ENCODE measurements at places on chromosomes 7 and 10. TPM values are rescaled to one million over a fixed set of nuclear protein-coding genes. Genes with fewer than 3 reads are reported as not detected.

FAM25A gene
- total RNA-seq = not detected

GPR158 gene
- 0.08 TPM for total RNA-seq

DNA sequence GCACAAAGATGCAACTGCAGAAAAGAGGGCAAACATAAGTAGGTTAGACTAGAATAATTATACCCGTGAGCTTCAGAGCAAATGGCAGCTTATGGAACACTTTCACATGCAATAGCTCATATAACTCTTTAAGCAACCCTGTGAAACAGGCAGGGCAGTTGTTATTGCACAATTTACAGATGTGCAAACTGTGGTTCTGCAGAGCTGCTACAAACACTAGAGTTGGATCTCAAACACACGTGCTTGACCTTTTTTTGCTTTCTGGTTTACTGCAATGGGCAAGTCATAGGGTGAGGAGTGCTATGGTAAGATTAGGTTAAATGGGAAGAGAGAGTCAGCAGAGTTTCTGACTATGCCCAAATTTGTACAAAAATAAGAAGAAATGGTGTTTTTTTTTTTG lies 610.8 kb downstream of the GATA3 start:
- DNase-seq = no peak

DNA sequence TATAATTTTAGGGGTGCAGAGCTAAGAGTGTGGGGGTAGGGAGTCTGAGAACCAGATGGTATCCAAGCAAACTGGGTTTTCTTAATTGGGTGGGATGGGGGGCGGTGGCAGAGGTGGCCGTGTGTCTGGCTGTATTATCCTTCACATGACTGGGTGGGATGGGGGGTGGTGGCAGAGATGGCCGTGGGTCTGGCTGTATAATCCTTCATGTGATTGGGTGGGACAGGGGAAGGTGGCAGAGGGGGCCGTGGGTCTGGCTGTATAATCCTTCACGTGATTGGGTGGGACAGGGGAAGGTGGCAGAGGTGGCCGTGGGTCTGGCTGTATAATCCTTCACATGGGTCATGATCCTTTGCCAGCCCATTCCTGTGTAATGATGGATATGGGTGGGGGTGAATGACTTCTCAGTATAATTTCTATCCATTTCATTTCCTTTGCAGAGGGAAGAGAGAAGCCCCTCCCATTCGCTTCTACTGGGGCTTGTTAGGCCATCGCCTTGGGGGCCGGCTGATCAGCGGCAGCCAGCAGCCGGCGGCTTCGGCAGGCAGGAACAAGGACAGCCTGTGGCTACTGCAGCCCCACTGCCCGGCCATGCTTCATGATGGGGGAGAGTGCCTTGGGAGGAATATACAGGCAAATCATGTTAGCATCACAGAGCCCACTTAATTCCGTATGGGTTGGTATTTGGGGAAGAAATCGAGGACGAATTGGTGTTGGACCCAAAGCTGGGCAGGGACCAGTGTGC lies 179.6 kb upstream of the MKI67 start:
- H3K27me3 ChIP-seq = no peaks in the 10 kb centered on the region
- no peaks in the 10 kb centered on the region for H3K36me3 ChIP-seq
- H3K4me1 ChIP-seq = no peaks in the 10 kb centered on the region
- DNase-seq = no peak

GRCh38 chr10:133444342-133445267 lies 9.1 kb upstream of the SCART1 start:
- no peak overlapping the region for H3K27ac ChIP-seq
- peak; percentile 31 for DNase-seq
- no peaks in the 10 kb centered on the region for H3K4me1 ChIP-seq
- no peaks in the 10 kb centered on the region for H3K36me3 ChIP-seq

DNA sequence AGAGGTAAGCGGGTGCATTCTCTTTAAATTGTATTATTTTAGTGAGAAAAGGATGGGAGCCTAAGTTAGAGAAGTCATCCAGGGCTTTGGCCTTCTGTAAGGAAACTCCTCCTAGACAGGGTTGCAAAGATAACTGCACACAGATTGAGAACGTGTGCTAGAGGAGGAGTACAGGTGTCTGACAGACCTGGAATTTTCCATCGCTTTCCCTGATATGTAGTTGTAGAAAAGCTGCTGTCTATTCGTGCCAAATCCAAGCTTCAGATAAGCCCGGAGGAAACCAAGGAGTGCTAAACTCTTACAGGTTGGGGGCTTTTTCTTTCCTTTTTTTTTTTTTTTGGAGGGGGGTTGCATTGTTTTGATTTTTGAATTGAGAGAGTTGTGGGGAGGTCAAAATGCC lies 23.1 kb downstream of the LRRC4 start:
- H3K27me3 ChIP-seq = no peaks in the 10 kb centered on the region
- H3K27ac ChIP-seq = no peak overlapping the region
- no peaks in the 10 kb centered on the region for H3K36me3 ChIP-seq
- H3K4me3 ChIP-seq = no peak overlapping the region

DNA sequence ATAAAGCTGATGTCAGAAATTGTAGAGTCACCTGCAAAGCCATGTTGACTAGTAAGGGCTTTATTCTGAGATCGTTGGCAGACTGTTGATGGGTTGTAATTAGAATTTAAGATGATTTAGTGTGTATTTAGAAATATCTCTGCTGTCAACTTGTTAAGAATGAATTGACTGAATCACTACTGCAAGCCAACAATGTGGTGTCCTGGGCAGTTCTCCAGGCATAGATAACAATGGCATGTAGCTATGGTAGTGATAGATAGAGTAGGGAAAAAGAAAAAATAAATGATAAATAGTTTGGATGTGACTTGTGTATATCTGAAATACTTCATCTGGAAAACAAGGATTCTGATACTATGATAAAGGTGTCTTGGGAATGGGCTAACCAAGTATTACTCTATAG lies 640.2 kb downstream of the ARL4A start:
- DNase-seq = no peak
- no peaks in the 10 kb centered on the region for H3K4me1 ChIP-seq

DNA sequence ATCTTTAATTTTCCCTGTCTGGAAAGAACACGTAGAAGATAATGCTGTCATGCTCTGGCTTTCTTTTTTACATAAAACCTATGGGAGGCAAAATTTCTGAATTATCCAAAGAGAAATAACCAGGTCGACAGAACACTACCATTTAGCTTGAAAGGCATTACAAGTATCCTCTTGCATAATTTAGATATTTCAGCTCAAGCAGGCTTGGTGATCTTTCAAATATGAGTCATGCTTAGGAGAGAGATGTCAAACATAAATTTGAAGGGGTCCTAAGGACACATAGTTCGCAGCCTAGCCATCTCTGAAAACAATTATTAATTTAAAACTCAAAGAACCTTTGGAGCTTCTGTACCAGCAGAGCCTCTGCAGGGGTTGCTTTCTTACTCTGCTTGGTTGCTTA lies 100.9 kb downstream of the FAS start:
- no peak overlapping the region for H3K4me3 ChIP-seq
- H3K36me3 ChIP-seq = no peaks in the 10 kb centered on the region
- H3K27me3 ChIP-seq = no peaks in the 10 kb centered on the region

DNA sequence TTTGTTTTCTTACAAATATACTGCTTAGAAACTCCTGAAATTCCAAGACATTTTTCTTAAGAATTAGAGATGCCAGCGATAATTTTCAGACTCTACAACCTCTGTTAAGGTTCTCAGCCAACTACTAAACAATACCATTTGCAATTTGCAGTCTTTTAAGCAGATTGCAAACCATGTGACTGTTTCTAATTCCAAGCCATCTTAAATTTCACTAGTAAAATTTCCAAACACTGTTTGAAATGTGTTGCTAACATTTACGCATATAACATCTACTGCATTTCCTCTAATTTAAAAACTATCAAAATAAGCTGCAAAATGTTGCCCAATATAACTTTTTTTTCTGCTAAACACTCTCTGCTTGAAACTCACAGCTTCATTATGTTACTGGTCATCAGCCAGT lies 56.0 kb upstream of the MACROH2A2 start:
- H3K27me3 ChIP-seq = no peaks in the 10 kb centered on the region
- H3K36me3 ChIP-seq = no peaks in the 10 kb centered on the region
- no peak overlapping the region for H3K27ac ChIP-seq
- DNase-seq = no peak
- H3K4me3 ChIP-seq = no peak overlapping the region
- no peaks in the 10 kb centered on the region for H3K4me1 ChIP-seq

DNA sequence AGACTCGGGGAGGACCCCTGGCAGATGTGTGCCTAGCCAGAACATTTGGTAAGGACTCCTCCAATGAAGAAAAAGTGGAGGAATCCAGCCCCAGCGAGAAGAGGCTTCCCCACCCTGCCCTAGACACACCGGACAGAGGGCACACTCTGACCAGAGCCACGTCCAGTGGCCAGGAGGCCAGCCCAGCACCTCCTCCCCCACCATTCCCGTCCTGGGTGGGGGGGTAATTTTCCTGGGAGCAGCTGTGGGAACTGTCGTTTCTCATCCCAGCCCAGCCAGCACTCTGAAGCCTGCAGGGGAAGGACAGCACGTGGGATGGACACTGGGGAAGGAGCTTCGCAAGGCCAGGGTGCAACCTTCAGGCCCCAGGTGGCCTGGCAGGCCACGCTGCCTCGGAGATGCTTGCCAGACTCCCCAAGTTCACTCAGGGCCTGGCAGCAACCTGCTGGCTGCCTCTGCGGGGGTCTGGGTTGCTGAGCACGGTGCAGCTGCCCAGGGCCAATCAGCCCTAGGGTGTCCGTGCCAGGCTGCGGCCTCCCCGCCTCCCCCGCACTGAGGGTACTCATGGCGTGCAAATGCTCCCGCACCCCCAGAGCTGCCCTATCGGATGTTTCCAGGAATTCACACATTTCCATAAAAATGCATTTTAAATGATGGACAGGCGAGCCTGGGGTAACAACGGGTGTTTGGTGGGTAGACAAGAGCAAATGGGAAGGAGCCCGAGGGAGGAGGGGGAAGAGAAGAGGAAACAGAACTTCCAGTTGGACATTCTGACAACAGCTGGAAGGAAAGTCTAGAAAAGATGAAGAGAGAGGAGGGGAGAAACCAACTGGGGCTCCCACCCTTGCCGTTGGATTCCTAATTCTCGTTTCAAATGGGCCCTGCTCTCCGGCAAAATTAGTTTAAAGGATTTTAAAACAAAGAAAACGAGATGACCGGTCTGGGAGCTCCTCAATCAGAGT lies 1.9 kb upstream of the EN2 start:
- no peak for DNase-seq
- H3K36me3 ChIP-seq = no peaks in the 10 kb centered on the region
- no peak overlapping the region for H3K27ac ChIP-seq
- peaks cover 17% of the 10 kb centered on the region for H3K4me1 ChIP-seq
- H3K27me3 ChIP-seq = peaks cover 34% of the 10 kb centered on the region

Data from liver (tissue), 10 donors.